Right lobe of liver (tissue), 6 donors: ENCODE measurements at places on chromosomes 11 and 22.
A peak's percentile ranks its signal among the peaks of the same experiment; 100 is the strongest.

DNA sequence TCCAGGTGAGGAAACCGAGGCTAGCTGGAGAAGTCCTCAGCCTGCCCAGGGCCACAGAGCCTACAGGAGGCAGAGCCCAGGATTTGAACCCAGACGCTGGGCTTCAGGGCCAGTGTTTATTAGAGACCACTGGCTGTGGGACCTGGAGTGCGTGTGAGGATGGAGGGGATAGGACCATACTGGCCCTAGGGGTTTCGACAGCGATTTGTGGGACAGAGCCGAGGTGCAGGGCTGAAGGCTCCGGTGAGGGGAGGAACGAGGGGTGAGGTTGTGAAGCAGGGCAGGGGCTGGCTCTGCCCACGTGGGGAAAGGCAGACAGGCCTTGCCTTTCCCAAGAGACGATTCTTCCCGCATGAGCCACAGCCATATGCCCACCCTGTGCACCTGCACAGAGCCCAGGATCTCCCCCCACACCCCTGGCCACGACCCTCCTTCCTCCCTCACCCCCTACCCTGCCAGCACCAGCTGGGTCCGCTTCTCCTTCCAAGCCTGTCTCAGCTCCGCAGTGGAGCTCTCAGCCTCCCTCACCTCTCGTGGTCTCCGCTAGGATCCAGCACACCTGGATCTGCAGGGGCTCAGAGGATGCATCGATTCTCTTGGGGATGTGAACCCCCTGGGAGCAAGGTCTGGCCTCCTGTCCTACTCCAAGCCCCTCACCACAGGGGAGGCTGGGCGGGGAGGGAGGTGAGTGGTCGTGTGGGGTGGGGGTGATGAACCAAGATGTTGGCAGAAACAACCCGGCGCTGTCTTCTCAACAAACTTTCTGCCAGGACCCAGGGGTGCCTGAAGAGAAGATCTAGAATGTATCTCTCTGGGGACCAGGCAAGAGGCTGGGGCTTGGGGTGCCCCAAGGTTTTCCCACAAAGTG lies 58.4 kb downstream of the RTL6 start:
- no peak for DNase-seq

DNA sequence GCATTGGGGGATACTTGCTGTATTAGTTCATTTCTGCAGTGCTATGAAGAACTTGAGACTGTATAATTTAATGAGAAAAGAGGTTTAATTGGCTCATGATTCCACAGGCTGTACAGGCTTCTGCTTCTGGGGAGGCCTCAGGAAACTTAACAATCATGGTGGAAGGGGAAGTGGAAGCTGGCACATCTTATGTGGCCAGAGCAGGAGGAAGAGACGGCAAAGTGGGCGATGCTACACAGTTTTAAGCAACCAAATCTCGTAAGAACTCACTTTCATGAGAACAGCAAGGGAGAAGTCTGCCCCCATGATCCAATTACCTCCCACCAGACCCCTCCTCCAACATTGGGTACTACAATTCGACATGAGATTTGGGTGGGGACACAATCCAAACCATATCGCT lies 55.1 kb downstream of the TMPRSS5 start:
- DNase-seq, result no peak

- no peak for DNase-seq
Observed at GRCh38 chr11:72441752-72442207, 7.4 kb upstream of the CLPB start.

GRCh38 chr11:3231851-3232744 lies at the start of gene MRGPRE:
TSS of gene MRGPRE (minus strand) at chr11:3232417. CDS start at chr11:3228799, 3,618 bp downstream.
- peak; percentile 48 for DNase-seq
